Mammary epithelial cell (primary cell): ENCODE measurements at places on chromosomes 1 and 21.

DNA sequence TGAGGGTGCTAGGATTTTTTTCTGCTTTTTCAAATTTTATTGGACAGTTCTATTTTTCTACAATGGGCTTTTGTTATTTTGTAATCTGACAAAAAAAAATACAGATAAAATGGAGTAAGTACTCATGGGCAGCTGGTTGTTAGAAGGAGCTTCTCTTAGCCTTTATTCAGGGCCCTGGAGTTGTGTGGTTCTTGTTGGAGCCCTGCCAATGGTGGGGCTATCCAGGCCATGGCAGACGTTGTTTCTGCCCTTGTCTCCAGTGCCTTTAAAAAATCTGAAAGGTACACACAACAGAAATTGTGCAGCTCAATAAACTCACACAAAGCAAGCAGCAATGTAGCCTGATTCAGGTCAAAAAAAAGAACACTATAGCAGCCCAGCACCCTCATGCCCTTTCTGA lies 153.5 kb upstream of the GALNT2 start:
- DNase-seq: no peak

- no peak for DNase-seq
Observed at GRCh38 chr1:109697066-109697465, 9.4 kb downstream of the GSTM1 start.

GRCh38 chr1:17023573-17023972 lies 11.8 kb upstream of the ATP13A2 start:
- no peak for DNase-seq

DNA sequence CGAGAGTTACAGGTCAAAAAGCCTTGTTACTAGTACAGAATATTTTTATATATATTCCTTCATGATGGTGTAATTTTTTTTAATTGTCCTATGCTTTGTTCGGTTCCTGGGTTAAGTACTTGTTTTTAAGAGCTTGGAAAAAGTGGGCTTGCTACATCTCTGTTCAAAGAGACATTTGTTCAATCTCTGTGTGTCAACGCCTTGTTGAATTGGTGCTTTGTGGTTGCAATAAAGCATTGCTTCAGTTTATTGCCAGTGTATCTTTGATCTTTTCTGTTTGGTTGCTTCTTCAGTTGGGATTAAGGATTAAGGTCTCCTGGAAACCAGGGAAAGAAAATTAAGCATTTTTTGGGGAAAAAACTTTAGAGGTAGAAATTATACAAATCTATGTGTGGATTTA lies 47.7 kb upstream of the DNASE2B start:
- DNase-seq: no peak

DNA sequence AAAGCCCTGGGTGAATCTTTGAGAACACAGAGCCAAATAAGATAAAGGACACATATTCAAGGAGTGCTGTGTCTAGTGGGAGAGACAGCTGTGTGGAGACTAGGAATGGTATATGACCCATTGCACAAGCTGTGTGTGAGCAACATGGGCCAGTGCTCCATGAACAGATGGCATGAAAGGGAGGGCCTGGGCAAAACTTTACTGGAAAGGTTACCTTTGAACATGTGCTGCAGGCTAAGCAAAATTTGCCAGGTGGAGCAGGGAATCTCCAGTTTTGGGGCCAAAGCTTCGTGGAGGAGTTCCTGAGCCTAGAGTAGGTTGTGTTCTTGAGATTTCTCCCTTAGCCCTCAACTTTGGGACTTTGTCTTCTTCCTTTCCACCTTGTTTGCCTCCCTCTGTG lies 446.1 kb upstream of the PROX1 start:
- no peak for DNase-seq
